ENCODE measurements at places on chromosomes 1 and 21.

DNA sequence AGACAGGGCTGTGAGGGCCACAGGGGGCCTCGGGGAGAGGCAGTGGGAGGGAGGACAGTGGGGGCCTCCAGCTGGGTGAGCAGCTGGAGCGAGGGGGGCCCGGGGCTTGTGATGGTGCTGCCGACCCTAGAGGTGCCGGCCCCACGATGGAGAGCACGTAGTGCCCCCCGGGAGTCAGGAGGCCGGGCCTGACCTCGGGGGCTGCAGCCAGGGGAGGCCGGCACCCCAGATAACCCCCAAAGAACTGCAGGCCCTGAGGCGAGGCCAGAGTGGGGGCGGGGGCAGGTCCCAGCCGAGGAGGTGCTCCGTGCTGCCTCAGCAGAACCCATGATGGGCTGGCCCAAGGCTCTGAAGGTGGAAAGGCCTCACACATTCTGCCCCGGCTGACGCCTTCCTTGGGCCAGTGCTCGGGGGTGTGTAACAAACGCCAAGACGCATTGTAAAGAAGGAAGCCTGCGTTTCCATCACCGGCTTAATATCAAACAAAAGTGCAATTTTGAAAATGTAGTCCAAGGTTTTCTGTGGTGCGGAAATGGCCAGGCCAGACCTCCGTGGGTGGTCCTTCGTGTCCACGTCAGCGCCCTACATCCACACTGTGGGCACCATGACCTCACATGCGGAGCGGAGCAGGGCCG is 55.2 kb downstream of the COL6A1 start:
- DNase-seq: no peak

DNA sequence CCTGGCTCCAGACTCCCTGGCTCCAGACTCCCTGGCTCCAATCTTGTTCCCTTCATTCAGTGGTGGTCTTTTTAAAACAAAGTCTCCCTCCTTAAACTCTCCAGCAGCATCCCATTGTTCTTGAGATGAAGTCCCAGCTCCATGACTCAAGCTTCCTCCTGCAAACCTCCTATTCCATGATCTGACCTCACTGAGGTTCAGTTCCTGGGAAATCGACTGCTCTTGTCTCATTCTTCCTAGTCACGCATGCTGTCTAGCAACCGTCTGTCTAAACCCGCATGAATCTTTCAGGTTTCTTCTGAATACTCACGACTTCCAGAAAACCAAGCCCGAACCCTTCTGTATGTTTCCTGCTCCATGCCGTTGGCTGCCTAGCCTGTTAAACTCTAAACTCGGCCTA is 91.9 kb downstream of the RAVER2 start:
- DNase-seq: no peak

DNA sequence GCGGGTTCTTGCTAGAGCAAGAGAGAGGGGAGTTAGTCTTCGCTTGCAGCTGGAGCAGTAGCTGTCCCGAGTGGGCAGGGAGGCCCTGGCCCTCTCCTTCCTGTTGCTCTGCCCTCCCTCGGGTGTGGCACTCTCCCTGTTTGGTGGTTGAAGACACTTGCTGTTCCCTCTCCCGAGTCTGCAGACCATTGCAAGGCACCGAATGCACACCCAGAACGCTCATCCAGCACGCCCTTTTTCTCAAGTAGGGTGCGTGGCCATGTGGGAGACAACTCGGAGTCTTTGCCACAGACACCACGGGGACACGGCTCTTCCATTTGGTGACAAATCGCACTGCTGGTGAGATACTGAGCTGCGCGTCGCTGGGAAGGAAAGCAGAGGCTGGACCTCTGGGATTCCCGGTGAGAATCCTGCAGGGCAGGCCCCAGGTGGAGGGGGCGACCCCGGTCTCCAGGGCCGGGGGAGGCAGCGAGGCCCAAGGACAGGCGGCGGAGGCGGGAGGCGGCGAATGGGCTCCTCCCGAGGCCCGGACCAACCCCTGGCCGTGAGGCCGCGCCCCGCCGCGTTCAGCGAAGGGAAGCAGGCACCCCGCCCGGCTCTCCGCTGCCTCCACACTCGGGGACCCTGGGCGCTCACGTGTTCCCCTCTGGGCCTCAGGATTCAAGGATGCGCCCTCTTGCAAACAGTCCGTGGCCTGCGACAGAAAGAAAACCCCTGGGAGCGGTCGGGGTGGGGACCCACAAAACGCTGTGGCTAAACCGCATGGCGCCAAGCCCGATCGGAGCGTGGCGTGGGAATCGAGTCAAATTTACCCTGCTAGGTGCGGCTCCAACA is 10.4 kb upstream of the TMEM200B start:
- DNase-seq: no peak

GRCh38 chr1:116807394-116808199 is 53.4 kb downstream of the CD2 start:
- DNase-seq: no peak

DNA sequence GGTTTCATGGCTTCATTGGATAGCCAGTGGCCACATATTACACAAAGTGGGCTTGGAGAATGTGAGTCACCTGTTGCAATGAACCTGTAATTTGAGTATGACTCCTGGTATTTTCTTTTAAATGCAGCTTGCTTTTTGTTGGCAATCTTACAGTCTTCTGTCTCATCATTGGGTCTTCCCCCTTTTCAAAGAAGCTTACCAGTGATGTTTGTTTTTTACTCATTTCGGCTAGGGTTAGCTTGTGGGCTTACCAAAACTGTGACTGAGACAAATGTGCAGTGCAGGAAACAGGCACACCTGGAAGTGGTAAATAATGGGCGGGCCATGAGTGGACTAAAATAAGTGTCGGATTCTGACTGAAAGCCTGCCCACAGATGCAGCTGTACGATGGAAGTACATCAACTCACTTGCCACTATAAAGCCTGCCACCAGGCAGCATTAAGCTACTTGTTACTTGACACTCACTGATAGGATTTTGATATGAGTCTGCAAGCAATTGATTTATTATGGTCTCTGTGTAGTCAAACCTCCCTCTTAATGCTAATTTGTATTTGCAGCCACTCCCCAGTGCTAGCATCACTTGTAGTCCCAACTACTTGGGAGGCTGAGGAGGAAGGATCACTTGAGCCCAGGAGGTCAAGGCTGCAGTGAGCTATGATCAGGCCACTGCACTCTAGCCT is 4.2 kb downstream of the HHAT start:
- DNase-seq: no peak

DNA sequence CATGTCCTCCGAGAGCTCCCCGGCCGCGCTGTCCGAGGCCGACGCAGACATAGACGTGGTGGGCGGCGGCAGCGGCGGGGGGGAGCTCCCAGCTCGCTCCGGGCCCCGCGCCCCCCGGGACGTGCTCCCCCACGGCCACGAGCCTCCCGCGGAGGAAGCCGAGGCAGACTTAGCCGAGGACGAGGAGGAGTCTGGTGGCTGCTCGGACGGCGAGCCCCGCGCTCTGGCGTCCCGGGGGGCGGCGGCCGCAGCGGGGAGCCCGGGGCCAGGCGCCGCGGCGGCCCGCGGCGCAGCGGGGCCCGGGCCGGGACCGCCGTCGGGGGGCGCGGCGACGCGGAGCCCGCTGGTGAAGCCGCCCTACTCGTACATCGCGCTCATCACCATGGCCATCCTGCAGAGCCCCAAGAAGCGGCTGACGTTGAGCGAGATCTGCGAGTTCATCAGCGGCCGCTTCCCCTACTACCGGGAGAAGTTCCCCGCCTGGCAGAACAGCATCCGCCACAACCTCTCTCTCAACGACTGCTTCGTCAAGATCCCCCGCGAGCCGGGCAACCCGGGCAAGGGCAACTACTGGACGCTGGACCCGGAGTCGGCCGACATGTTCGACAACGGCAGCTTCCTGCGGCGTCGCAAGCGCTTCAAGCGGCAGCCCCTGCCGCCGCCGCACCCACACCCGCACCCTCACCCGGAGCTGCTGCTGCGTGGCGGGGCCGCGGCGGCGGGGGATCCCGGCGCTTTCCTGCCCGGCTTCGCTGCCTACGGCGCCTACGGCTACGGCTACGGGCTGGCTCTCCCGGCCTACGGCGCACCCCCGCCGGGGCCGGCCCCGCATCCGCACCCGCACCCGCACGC is 547 bp downstream of the FOXD2 start:
- no peak for DNase-seq

DNA sequence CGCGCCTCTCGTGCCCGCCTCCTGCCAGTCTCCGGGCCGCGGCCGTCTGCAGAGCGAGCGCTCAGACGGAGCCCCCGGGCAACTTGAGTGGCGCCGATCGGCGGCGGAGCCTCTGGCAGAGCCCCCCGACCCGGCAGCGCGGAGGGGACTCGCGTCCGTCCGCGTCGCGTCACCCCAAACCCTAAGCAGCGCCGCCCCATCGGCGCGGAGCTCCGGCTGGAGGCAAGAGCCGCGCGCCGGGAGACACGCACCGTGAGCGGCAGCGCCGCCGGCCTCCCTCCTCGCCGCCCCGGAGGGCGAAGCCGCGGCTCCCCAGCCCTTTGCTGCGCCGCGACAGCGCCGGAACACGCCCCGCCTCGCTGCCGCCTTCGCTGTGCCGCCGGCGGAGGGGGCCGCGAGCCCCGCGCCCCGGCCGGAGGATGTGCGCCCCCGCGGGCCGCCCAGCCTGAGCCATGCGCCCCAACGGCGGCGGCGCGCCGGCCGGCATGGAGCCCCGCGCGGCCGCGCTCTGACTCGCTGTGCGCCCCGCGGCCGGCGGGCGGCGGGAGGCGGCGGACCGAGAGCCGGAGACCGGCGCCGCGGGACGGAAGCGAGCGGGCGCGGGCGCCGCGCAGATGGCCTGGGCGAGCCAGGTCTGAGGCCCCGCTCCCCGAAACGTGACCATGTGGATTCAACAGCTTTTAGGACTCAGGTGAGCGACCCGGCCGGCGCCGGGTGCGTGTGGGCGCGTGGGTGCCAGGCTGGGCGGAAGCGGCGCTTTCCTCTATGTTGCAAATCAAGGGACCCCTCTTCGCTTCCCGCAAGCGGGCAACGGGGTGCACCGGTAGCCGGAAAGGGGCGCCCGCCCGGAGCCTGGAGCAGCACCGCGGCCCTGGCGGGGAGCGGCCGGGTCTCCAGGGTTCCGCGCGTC is 610 bp downstream of the AJAP1 start:
- no peak for DNase-seq

GRCh38 chr21:24658926-24659325 is 948.4 kb downstream of the MRPL39 start:
- DNase-seq: no peak

GRCh38 chr1:14773396-14774025 is 175.0 kb downstream of the KAZN start:
- DNase-seq: no peak

DNA sequence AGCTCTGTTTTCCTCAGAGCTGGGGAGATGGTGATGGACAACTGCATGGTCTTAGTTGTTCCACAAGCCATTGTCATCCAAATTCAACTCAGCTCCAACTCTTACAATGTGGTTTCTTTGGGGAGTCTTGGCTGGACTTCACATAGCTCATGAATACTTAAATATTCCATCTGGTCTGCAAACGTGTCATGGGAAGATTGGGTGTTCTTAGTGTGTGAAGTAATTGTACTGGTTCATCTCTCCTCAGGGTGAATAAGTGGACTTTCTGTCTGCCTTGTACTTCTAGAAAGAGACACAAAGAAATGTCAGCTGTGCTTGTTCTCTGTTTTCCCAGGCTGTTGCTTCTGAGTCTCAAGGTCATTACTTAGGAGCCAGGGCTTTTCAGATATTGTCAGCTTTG is 106.6 kb downstream of the VPS13D start:
- no peak for DNase-seq

- no peak for DNase-seq
Observed at GRCh38 chr21:35090403-35090802, 41.3 kb upstream of the RUNX1 start.

- no peak for DNase-seq
Observed at GRCh38 chr1:180053594-180054567, 99.3 kb downstream of the CEP350 start.

All from left lobe of liver (tissue), 2 donors.